Activated CD4-positive, alpha-beta memory T cell treated with anti-CD3 and anti-CD28 coated beads, Interleukin-2, amount 10 ng/mL, durations not matched to agents 7 days and 5 days (primary cell): ENCODE measurements at places on chromosomes 11 and 22. TPM values are rescaled to one million over a fixed set of nuclear protein-coding genes. Genes with fewer than 3 reads are reported as not detected.

DNA sequence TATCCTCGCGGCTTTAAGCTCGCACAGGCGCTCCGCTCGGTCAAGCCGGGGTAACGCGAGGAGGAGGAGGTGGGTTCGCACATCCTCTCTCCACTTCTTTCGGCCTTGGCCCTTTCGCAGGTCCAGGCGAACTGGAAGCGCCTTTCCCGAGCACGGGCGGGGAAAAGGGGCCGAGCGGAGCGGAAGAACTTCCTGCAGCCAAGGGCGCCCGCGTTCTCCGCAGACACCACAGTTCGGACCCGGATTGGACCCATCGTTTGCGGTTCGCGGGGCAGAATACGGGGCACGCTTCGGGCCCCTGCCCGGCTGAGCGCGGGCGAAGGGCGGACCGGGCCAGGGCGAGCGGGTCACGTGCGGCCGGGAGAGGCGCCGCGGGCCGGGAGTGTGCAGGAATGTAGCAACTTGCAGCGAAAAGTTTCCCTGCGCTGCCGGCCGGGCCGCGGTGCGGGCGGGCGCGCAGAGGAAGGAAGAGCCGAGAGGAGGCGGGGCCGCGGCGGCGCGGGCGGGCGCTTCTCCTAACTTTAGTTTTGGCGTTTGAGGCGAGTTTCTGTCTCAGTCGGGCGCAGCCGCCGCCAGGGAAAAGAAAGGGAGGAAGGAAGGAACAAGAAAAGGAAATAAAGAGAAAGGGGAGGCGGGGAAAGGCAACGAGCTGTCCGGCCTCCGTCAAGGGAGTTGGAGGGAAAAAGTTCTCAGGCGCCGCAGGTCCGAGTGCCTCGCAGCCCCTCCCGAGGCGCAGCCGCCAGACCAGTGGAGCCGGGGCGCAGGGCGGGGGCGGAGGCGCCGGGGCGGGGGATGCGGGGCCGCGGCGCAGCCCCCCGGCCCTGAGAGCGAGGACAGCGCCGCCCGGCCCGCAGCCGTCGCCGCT, at the start of gene YAP1:
YAP1 (plus strand) TSS at position 552 of the 865 bp plus-strand sequence. CDS start 402 bp downstream, outside the sequence.
- peak; percentile 67 for DNase-seq
- peaks cover 50% of the 10 kb centered on the region for H3K27me3 ChIP-seq
- peaks cover 2% of the 10 kb centered on the region for H3K36me3 ChIP-seq

- no peaks in the 10 kb centered on the region for H3K27me3 ChIP-seq
- H3K4me1 ChIP-seq: peaks cover 16% of the 10 kb centered on the region
- no peak for DNase-seq
- no peak overlapping the region for H3K4me3 ChIP-seq
- H3K36me3 ChIP-seq: peaks cover 22% of the 10 kb centered on the region
Observed at GRCh38 chr22:42168476-42168875, 37.9 kb upstream of the CYP2D6 start.

- H3K36me3 ChIP-seq: no peaks in the 10 kb centered on the region
- peaks cover 31% of the 10 kb centered on the region for H3K27me3 ChIP-seq
- H3K4me3 ChIP-seq: no peak overlapping the region
- H3K4me1 ChIP-seq: no peaks in the 10 kb centered on the region
- H3K27ac ChIP-seq: no peak overlapping the region
Observed at GRCh38 chr11:45267052-45267451, 19.1 kb downstream of the SYT13 start.

DNA sequence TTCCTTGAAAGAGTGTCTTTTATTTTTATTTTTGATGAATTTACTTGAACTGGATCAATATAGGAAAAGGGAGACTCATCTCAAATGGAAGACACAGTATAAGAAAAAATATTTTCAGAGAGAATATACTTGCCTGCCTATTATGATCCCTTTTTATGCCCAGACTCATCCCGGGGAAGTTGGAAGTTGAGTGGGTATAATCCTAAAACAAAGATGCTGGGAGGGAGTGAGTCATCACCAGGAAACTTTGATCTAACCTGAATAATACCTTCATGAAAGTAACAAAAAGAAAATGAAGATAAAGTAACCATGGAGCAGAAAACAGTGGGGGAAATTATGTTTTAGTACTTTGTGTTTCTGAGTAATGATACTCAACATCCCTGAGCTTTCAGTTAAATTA, 1514.0 kb downstream of the FAM181B start:
- H3K27ac ChIP-seq: no peak overlapping the region
- H3K4me3 ChIP-seq: no peak overlapping the region
- no peaks in the 10 kb centered on the region for H3K36me3 ChIP-seq
- H3K4me1 ChIP-seq: no peaks in the 10 kb centered on the region
- H3K27me3 ChIP-seq: no peaks in the 10 kb centered on the region
- DNase-seq: no peak

- DNase-seq: no peak
- no peak overlapping the region for H3K4me3 ChIP-seq
- peaks cover 21% of the 10 kb centered on the region for H3K27me3 ChIP-seq
Observed at GRCh38 chr22:44759001-44759400, 6.6 kb downstream of the ARHGAP8 start.

The MB gene
- not detected for total RNA-seq

The OR52D1 gene
- total RNA-seq: not detected

The FGF4 gene
- not detected for total RNA-seq
